ENCODE measurements at places on chromosomes 11 and 22.

GRCh38 chr11:64876229-64876750 is 2.1 kb downstream of the EHD1 start:
- peak; percentile 65 for DNase-seq

GRCh38 chr11:90423378-90423777 is 200.5 kb upstream of the CHORDC1 start:
- no peak for DNase-seq

DNA sequence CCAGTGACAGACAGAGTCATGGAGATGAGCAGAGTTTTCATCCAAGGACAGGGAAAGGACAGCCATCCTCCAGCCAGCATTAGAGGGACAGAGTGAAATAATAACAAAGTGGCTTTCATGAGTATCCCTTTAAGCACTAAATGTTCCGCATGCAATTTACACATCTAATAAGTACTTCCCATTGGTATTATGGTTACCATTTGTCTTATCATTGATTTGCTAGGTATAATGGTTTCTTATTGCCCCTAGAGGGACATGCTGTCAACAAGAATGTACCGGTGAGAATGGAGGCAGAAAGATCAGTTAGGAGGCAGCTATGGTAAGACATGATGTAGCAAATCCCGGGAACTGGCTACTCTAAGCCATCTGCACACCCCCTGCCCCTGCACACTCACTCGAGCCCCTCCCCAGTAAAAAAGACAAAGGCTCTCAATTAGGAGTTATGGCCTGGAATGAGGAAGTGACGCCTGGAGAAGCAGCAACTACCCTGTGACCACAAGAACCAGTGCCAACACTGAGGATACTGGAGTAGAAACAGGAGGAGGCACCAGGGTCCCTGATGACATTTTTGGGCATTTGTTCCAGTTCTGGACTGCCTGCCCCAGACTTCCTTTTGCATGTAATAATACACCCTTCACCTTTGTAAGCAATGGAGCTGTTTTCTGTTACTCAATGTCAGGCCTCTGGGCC is 30.2 kb upstream of the HMGXB4 start:
- DNase-seq, result no peak

- DNase-seq, result no peak
Measured at GRCh38 chr11:96116376-96116775, 192.5 kb upstream of the MTMR2 start.

DNA sequence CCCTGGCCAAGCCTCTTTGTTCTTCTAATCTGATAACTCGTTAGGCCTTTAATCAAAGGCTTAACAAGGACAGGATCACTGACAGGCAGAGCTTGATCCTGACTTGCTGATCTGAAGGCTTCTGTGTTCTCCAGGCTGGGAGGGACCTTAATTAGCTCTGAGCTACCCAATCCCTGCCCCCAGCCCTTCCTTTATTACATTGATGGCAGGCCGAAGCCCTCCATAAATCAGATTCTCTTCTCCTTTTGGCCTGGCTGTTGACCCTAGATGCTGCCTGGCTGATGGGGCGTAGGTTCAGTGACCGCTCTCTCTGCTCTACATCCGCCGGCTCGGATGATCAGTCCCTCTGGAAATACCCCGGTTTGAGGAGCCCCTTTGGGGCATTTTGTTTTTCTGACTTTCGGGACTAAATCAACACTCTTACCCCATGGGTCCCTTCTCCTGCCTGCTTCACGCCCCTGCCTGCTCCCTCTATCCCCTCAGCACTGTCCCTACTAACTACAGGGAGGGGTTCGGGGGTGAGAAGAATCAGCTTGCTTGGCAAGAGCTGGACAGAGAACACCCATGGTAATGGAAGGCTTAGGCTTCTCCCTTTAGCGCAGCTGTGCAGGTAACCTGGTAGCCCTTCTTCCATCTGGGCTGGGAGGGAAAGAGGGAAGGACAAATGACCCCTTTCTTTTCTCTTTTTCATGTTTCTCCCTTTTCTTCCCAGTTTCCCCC is 10.0 kb upstream of the RRM1 start:
- DNase-seq, result no peak

GRCh38 chr11:15071556-15072255 is 1.7 kb upstream of the CALCB start:
- no peak for DNase-seq

GRCh38 chr22:48096411-48096810 is 1334.0 kb downstream of the TBC1D22A start:
- no peak for DNase-seq

DNA sequence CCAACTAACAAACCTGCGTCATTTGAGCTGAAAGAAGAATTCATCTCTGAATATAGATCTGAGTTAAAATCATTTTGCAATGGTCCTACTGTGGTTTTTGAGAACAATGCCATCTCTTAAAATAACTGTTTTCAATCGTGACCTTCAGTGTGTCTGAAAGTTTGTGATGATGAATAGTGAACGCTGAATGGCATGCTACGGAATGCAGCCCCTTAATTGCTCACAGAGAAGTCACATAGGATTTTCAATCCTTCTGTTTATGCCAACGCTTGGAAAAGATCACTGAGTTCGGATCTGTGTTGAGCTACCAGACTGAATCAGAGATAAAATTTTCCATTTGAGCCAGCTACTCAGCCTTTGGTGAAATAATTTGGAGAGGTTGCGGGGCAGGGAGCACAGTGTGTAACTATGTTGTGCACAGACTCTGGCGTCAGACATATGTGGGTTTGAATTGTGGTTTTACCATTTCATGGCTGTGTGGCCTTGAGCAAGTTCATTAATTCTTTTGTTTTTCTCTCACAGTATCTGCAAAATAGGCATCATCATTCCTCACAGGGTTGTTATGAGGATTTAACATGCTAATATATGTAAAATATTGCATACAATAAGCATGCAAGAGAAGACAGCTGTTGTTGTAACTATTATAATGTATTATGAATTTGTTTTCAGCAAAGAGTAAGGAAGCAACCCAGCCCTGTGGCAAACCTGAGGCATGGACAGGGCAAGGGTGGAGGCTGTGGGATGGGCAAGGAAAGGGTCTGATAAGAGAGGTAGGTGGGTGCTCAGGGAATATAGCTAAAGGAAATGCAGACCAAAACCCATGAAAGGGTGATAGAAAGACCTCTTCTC is 679.9 kb downstream of the KCNA4 start:
- no peak for DNase-seq

DNA sequence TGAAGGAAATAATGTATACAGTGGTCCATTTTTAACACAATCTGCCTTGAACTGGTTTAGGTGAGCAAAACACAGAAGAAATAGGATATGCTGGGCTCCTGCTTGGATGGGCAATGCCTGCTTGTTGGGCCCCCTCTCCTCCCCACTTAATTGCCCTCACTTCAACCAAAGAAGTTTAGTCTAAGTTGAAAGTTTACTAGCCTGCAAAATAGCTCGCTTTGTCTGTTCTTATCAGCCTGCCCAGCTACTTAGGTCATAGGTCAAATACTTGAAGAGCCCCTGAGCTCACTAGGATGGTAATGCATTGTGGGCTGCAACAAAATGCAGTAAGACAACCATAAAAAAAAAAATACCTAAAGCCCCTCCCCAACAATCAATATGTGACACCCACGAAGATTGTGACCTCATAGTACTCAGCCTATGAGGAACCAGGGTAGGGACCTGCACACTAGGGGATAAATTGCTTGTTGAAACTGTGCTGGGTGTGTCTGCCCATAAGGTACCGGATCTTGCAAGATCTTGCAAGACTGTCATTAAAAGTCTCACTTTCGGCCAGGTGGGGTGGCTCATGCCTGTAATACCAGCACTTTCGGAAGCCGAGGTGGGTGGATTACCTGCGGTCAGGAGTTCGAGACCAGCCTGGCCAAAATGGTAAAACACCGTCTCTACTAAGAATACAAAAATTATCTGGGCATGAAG is 10.9 kb downstream of the DRICH1 start:
- no peak for DNase-seq

GRCh38 chr22:45475851-45476514 is 26.7 kb upstream of the FBLN1 start:
- no peak for DNase-seq

DNA sequence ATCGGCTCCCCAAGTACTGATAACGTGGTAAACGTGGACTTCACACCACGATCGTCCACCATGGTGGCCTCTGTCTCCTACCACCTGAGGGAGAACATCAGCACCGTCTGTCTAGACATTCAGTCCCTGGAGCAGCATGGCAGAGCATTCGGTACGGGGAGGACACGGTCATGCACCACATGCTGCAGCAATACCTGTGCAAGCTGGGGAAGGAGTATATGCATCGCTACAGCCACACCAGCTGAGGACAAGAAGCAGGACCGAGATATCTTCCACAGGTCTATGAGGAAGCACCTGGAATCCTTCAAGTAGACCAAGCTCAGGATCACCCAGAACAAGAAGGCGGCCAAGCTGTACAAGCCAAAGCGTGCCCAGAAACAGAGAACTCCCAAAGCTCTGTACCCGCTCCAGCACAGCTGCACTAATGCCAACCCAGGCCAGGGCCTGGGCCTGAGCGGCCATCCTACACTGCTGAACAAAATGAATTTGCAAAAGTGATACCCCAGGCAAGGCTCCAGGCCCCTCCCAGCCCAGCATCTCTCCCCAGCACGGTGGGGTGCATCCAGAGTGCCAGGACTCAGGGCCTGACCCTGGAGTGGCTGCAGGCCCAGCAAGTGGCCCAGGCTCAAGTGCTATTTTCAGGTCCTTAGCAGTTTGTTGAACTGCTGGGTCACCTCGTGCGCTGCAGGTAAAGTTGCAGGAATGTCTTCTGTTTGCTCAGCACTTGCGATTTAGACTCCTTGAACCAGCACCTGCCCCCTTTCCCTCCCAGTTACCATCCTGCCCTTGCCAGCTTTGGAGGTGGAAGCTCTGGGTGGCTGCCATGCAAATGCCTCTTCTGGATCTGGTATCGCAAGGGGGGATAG is 119.3 kb upstream of the SERPIND1 start:
- no peak for DNase-seq

GRCh38 chr22:38214302-38215056 is 12.7 kb downstream of the MAFF start:
- DNase-seq, result peak; percentile 68

DNA sequence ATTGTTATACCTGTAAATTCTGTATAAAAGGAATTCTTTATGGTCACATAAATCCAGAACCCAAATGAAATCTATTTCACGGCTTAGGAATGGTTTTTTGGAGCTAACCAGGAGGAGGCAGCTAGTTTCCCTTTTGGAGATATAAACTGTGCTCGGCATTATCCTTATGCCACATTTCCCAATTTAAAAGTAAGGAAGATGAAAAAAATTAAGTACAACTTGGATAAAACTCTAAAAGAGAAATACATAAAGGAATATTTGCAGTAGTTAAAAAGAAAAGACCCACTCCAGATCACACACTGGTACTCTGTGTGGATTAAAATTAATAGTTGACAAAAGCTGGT is 17.7 kb downstream of the DLAT start:
- no peak for DNase-seq

- DNase-seq, result no peak
Measured at GRCh38 chr11:3859373-3859881, 4.0 kb downstream of the STIM1 start.

DNA sequence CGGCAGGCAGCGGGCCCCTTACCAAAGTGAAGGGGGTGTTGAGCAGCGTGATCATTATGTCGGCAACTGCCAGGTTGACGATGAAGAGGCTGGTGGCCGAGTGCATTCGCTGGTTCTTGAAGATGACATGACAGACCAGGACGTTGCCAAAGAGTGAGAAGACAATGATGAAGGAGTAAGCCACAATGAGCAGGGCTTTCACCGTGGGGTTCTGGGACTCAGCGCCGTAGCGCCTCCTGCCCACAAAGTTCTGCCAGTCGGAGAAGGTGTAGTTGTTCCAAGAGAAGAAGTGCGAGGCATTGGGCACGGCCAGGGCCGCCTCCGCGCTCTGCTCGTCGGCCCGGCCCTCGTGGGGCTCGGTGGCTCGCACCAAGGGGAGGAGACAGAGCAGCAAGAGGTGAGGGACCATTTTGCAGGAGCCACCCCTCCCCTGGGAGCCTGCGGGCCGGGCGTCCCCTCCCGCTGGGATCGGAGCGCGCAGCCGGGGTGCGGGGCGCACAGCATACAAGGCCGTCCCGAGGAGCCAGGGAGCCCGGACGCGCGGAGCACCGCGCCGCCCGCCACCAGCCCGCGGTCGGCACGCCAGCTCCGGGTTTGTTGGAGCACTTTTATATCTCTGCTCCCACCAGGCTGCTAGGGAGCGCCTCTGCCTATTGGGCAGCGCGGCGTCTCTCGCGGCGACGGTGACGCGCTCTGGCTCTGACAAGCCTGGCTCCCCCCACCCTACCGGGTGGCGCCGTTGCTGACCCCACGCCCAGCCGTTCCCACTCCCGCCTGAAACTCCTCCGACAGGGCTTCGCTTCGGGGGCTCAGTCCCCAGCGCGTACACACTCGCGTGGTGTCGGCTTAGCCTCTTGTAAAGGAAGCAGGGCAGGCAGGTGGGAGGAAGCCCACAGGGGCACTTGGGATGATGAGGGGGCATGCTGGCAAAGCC is at the start of gene GPR83:
GPR83 (minus strand) TSS at position 581 of the 934 bp plus-strand sequence; CDS start at position 409, 172 bp downstream.
- DNase-seq, result no peak

GRCh38 chr22:44379817-44380755 is 67.3 kb upstream of the SHISAL1 start:
- no peak for DNase-seq

DNA sequence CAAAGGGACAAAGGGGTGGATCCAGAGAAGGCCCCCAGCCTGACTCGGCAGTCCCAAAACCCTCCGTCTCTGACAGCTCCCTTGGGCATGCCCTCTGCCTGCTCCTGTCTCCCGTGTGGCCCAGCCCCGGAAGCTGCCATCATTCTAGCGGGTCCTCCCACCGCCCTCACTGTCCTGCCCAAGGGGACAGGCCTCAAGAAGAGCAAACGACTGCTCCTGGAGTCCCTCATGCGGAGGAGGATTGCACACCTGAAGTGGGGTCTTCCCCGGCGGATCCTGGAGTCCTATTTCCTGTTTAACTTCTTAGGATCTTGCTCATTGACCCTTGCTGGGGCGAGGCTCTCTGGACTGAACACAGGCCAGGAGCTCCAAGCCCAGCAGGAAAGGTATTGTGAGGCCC is 2.6 kb upstream of the MEI1 start:
- DNase-seq, result no peak

- no peak for DNase-seq
Measured at GRCh38 chr11:104836691-104837090, 61.6 kb downstream of the CASP12 start.

DNA sequence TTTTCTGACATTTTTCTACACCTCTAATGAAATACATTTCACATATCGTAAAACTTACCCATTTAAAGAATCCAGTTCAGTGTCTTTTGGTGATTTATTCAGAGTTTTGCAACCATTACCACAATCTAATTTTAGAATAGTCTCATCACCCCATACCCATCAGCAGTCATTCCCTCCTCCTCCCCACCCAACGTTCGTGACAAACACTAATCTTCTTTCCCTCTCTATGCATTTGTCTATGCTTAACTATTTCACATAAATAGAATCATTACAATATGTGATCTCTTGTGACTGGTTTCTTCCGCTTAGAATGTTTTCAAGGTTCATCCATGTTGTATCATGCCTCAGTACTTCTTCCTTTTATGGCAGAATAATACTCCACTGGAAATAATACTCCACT is 9.5 kb downstream of the TTC28 start:
- DNase-seq, result no peak

All from activated CD4-positive, alpha-beta T cell treated with anti-CD3 and anti-CD28 coated beads, Interleukin-2, amount 50 U/mL, for 48 hours (primary cell).